ENCODE measurements at places on chromosomes 1 and 21.

GRCh38 chr1:88985032-88985431, 7.4 kb downstream of the KYAT3 start:
- DNase-seq, result no peak

- no peak for DNase-seq
Measured at GRCh38 chr1:22825486-22826189, 115.0 kb downstream of the EPHB2 start.

- DNase-seq, result no peak
Measured at GRCh38 chr1:22184892-22185612, 42.2 kb upstream of the WNT4 start.

GRCh38 chr1:219810451-219810850, 117.9 kb downstream of the SLC30A10 start:
- no peak for DNase-seq

- DNase-seq, result no peak
Measured at GRCh38 chr21:16159213-16159970, 429.6 kb downstream of the USP25 start.

DNA sequence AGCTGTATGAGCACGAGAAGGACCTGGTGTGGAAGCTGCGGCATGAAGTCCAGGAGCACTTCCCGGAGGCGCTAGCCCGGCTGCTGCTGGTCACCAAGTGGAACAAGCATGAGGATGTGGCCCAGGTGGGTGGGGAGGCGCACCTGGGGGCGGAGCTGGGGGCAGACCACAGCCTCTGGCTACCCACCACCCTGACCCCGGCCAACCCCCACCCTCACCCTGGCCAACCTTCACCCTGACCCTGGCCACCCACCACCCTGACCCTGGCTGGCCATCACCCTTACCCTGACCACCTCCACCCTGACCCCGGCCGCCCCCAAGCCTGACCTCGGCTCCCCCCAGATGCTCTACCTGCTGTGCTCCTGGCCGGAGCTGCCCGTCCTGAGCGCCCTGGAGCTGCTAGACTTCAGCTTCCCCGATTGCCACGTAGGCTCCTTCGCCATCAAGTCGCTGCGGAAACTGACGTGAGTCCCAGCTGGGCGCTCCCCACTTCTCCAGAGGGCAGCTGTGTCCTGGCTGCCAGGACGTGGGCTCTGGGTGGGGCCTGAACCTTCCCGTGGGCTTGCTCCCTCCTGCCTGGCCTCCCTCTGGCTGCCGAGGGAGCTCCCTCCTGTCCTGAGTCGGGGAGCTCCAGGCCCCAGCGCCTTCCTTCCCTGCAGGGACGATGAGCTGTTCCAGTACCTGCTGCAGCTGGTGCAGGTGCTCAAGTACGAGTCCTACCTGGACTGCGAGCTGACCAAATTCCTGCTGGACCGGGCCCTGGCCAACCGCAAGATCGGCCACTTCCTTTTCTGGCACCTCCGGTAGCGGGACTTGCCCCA, 69.5 kb downstream of the PIK3CD start:
- no peak for DNase-seq

GRCh38 chr1:31955917-31956736, 18.0 kb upstream of the PTP4A2 start:
- DNase-seq, result peak; percentile 26

DNA sequence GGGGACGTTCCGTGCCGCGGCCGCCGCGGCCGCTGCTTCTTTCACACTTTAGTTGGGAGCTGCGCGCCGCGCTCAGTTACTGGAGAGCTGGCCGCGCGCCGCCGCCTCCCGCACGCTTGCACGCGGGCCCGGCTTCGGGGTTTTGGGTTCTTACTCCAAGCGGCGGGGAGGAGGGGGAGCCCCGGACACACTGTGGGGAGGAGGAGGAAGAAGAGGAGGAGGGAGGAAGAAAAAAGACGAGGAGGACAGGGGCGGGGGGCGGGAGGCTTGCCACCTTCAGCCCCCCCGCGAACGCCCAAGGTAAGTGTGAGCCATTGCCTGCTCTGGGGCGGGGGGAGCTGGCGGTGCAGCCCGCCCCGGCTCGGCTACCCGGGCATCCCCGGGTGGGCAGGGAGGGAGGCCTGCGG, 243 bp downstream of the C1orf21 start:
- no peak for DNase-seq

- no peak for DNase-seq
Measured at GRCh38 chr1:31654474-31654776, 9.7 kb upstream of the PEF1 start.

- no peak for DNase-seq
Measured at GRCh38 chr1:96363826-96364225, 357.8 kb upstream of the PTBP2 start.
